Sigmoid colon (tissue), 7 donors: ENCODE measurements at places on chromosomes 2 and 18. TPM values are rescaled to one million over a fixed set of nuclear protein-coding genes. Genes with fewer than 3 reads are reported as not detected.

TMEM178A gene
- 2.4 TPM for total RNA-seq

KCNG3 gene
- 0.82 TPM for total RNA-seq

MC5R gene
- total RNA-seq: not detected

MYOM1 gene
- 23.2 TPM for total RNA-seq

GKN1 gene
- not detected for total RNA-seq

HRH4 gene
- not detected for total RNA-seq

EPB41L3 gene
- total RNA-seq: 156 TPM

ANKRD62 gene
- total RNA-seq: not detected

L3MBTL4 gene
- total RNA-seq: 5.1 TPM

ATOH8 gene
- 20.6 TPM for total RNA-seq

TMEM200C gene
- 0.55 TPM for total RNA-seq

NT5C1B gene
- total RNA-seq: not detected

STARD6 gene
- total RNA-seq: not detected

MFSD6 gene
- 87.5 TPM for total RNA-seq

RAB6C gene
- 0.36 TPM for total RNA-seq

NR4A2 gene
- total RNA-seq: 2.6 TPM

AAMP gene
- total RNA-seq: 91.9 TPM

NFE2L2 gene
- 103 TPM for total RNA-seq

MPP4 gene
- not detected for total RNA-seq

CTAGE1 gene
- not detected for total RNA-seq
